ENCODE measurements at places on chromosomes 11 and 22. TPM values are rescaled to one million over a fixed set of nuclear protein-coding genes. Genes with fewer than 3 reads are reported as not detected.

GRCh38 chr11:1260023-1260501 is 37.2 kb downstream of the MUC5B start:
- no peaks in the 10 kb centered on the region for H3K36me3 ChIP-seq
- H3K4me1 ChIP-seq = peaks cover 16% of the 10 kb centered on the region
- DNase-seq = no peak
- H3K27me3 ChIP-seq = no peaks in the 10 kb centered on the region
- H3K4me3 ChIP-seq = no peak overlapping the region

- H3K4me1 ChIP-seq = no peaks in the 10 kb centered on the region
- peaks cover 17% of the 10 kb centered on the region for H3K27me3 ChIP-seq
- no peak overlapping the region for H3K27ac ChIP-seq
- no peak for DNase-seq
Observed at GRCh38 chr11:2248762-2249161, 21.6 kb downstream of the ASCL2 start.

TNNI2 gene
- not detected for total RNA-seq

GRCh38 chr22:47084226-47084625 is 321.8 kb downstream of the TBC1D22A start:
- H3K4me3 ChIP-seq = no peak overlapping the region
- H3K4me1 ChIP-seq = no peaks in the 10 kb centered on the region
- no peaks in the 10 kb centered on the region for H3K27me3 ChIP-seq
- DNase-seq = no peak

GRCh38 chr11:36241497-36241896 is 47.7 kb downstream of the COMMD9 start:
- H3K36me3 ChIP-seq = no peaks in the 10 kb centered on the region
- H3K4me3 ChIP-seq = no peak overlapping the region
- H3K4me1 ChIP-seq = no peaks in the 10 kb centered on the region
- DNase-seq = no peak

GRCh38 chr11:120399307-120399706 is 63.1 kb downstream of the ARHGEF12 start:
- no peaks in the 10 kb centered on the region for H3K27me3 ChIP-seq
- H3K4me3 ChIP-seq = no peak overlapping the region
- no peak overlapping the region for H3K27ac ChIP-seq
- no peak for DNase-seq
- H3K36me3 ChIP-seq = no peaks in the 10 kb centered on the region
- peaks cover 41% of the 10 kb centered on the region for H3K4me1 ChIP-seq

GRCh38 chr11:57235761-57236703 is 1.0 kb downstream of the APLNR start:
- peaks cover 56% of the 10 kb centered on the region for H3K27me3 ChIP-seq
- peaks cover 5% of the 10 kb centered on the region for H3K4me1 ChIP-seq
- H3K27ac ChIP-seq = no peak overlapping the region
- H3K36me3 ChIP-seq = no peaks in the 10 kb centered on the region
- peak overlapping the region; percentile 16 for H3K4me3 ChIP-seq

B4GALNT4 gene
- 6.3 TPM for total RNA-seq

TMA7B gene
- total RNA-seq = not detected

DNA sequence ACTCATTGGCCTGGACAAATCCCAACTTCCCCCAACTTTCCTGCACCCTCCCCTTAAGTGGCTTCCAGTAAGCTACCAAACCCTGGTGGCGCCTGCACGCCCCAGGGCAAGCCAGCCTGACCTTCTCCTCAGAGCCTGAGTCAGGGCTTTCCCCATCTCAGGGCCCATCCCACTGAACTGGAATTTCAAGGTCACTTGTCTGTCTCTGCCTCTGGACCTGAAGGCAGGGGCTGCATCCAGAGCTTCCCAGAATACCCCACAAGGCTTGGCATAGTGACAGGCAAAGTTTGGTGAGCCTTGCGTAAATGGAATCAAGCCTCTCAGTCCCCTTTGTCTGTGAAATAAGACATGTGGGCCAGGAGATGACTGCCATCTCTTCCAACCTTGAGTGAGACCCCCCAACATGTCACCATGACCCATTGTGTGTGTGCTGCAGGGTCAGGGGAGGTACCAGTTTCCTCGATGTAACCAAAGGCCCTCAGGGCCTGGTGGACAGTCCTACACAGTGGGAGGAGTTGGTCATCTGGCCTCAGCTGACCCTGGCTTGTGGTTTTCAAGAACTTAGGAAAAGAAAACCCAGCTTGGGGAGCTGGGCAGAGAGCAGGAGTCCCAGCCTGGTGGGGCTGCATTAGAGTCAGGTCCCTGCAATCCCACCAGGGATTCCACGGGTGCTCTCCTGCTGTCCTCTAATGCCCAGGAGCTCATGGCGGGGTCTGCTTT is 8.9 kb downstream of the ALX4 start:
- no peak overlapping the region for H3K4me3 ChIP-seq
- H3K36me3 ChIP-seq = no peaks in the 10 kb centered on the region
- DNase-seq = no peak

- no peaks in the 10 kb centered on the region for H3K4me1 ChIP-seq
- peak; percentile 88 for DNase-seq
- no peaks in the 10 kb centered on the region for H3K36me3 ChIP-seq
- no peak overlapping the region for H3K4me3 ChIP-seq
- H3K27me3 ChIP-seq = no peaks in the 10 kb centered on the region
Observed at GRCh38 chr11:17631702-17632365, 84.8 kb downstream of the OTOG start.

- no peaks in the 10 kb centered on the region for H3K36me3 ChIP-seq
- DNase-seq = peak; percentile 70
- H3K27me3 ChIP-seq = no peaks in the 10 kb centered on the region
- H3K4me1 ChIP-seq = no peaks in the 10 kb centered on the region
Observed at GRCh38 chr22:22815397-22816170, 72.0 kb upstream of the IGLL5 start.

GRCh38 chr11:22454461-22455090 is 116.4 kb downstream of the SLC17A6 start:
- no peaks in the 10 kb centered on the region for H3K27me3 ChIP-seq
- H3K36me3 ChIP-seq = no peaks in the 10 kb centered on the region
- no peaks in the 10 kb centered on the region for H3K4me1 ChIP-seq
- H3K4me3 ChIP-seq = no peak overlapping the region

DNA sequence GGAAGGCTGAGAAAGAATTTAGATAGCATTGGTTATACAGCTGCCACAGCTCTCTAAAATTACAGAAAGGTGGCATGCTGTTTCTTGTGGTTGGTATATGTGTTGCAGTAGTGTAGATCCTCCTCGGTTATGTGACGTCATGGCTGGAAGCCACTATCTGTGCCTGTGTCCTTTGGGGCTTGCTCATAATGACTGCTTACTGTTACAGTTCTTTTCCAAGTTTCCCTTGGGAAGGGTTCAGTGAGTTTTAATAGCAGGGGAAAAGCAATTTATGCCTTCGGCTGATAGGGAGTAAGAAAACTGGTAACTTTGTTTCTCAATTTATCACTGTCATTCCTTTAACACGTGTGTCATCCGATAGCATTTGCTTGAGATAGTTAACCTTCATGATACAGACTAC is 47.2 kb downstream of the POLD3 start:
- H3K27ac ChIP-seq = no peak overlapping the region
- DNase-seq = no peak
- H3K4me1 ChIP-seq = peaks cover 79% of the 10 kb centered on the region
- H3K36me3 ChIP-seq = peaks cover 38% of the 10 kb centered on the region

DNA sequence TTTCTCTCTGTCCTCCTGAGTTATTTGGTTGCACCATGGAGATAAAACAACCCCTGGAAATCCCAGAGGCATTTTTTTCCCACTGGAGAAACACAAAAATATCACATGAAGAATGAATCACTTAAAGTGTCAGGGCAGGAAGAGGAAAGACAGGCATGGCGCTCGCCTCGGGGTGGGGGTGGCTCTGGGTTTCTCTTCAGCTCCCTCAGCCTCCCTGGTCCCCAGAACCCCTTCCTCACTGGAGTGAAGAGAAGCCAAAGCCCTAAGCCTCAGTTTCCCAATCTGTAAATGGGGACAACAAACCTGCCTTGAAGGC is 938 bp downstream of the SHISAL1 start:
- no peaks in the 10 kb centered on the region for H3K36me3 ChIP-seq
- H3K27ac ChIP-seq = peak overlapping the region; percentile 85
- H3K4me1 ChIP-seq = peaks cover 83% of the 10 kb centered on the region
- DNase-seq = no peak
- no peaks in the 10 kb centered on the region for H3K27me3 ChIP-seq

DNA sequence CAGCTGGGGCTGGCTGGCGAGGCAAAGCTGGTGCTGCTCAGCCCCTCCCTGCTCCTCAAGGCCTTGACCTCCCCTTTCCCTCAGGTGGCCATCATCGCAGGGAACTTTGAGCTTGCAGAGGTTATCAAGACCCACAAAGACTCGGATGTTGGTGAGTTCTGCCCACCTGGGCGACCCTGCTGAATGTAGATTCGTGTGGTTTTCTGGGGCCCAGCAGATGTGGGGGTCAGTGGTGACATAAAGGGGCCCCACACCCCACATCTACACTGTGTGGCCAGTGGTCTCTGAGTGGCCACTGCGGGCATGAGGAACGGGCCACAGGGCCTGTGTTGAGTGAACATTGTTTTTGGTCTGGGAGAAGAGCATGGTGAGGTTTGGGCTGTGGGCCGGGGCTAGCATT is 11.9 kb downstream of the SHANK3 start:
- no peak for DNase-seq
- H3K27ac ChIP-seq = no peak overlapping the region
- no peaks in the 10 kb centered on the region for H3K27me3 ChIP-seq
- peaks cover 19% of the 10 kb centered on the region for H3K36me3 ChIP-seq
- no peak overlapping the region for H3K4me3 ChIP-seq
- H3K4me1 ChIP-seq = peaks cover 5% of the 10 kb centered on the region

DNA sequence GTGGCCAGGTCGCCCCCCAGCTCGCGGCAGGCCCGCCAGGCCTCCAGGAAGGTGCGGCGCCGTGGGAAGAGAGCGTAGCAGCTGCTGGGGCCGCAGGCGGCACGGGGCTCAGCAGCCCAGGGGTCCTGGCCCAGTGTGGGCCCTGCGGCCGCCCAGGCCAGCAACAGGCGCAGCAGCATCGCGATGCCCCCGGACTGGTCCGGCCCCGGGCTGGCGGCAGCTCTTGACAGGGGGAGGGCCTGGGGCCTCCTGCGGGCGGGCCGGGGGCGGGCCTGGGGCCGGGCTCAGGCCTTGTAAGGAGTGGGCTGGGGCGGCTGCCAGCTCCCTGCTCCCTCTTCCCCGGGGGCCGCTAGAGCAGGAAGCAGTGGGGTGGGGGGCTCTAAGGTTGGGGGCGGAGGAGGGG is at the start of gene CD248:
Gene CD248, minus strand, starts transcription at position 196 of the 403 bp plus-strand sequence. Its CDS starts 17 bp downstream, at position 179.
- H3K4me3 ChIP-seq = peak within 1 kb of the TSS; percentile 59
- no peak for DNase-seq
- H3K27ac ChIP-seq = peak within 1 kb of the TSS; percentile 89
- H3K36me3 ChIP-seq = no peaks in the 10 kb centered on the region
- H3K4me1 ChIP-seq = peaks cover 75% of the 10 kb centered on the region

BATF2 gene
- 0.42 TPM for total RNA-seq

NLRP14 gene
- not detected for total RNA-seq

- H3K36me3 ChIP-seq = no peaks in the 10 kb centered on the region
- no peak overlapping the region for H3K4me3 ChIP-seq
- DNase-seq = no peak
- no peaks in the 10 kb centered on the region for H3K4me1 ChIP-seq
- H3K27ac ChIP-seq = no peak overlapping the region
- peaks cover 6% of the 10 kb centered on the region for H3K27me3 ChIP-seq
Observed at GRCh38 chr11:131392528-131393255, 22.3 kb downstream of the NTM start.

KIF18A gene
- total RNA-seq = 0.33 TPM

DNA sequence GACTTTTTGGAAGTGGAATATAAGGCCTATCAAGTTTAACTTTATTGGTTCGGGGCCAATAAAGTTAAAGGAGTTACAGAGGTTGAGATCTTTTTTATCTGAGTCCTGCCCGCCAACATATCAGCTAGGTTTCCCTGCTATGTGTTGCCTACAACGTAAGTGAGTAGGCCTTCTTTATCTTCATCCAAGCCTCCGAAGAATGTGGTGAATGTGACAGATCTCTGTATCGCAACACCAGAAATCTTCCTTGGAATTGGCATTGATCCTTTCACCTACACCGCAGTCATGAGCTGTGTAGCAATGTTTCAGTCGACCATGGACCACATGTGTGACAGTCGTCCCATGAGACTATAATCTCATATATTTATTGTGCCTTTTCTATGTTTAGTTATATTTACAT is 37.3 kb upstream of the CADM1 start:
- no peaks in the 10 kb centered on the region for H3K4me1 ChIP-seq
- no peak overlapping the region for H3K4me3 ChIP-seq
- no peaks in the 10 kb centered on the region for H3K36me3 ChIP-seq
- H3K27ac ChIP-seq = no peak overlapping the region
- no peaks in the 10 kb centered on the region for H3K27me3 ChIP-seq
- no peak for DNase-seq

- no peak for DNase-seq
- no peaks in the 10 kb centered on the region for H3K27me3 ChIP-seq
- H3K4me3 ChIP-seq = peak overlapping the region; percentile 83
- peaks cover 31% of the 10 kb centered on the region for H3K4me1 ChIP-seq
Observed at GRCh38 chr11:11841116-11841722, 553 bp upstream of the USP47 start.

DNA sequence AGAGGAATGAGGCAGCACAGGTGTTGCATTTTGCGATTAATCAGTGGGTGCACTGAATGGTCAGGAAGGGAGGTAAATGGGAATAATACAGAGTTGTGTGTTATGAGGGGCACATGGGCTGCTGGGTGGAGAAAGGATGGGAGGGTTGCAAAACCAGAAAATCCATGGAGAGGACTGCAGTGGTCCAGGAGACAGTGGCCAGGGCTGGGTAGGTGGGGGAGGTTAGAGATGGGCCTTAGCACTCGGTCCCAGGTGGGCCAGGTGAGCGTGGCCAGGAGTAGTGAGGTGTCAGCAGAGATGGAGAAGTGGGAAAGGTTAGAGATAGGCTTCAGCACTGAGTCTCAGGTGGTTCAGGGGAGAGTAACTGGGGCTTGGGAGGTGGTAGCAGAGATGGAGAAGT is 399.1 kb upstream of the LARGE1 start:
- H3K27ac ChIP-seq = no peak overlapping the region
- no peaks in the 10 kb centered on the region for H3K4me1 ChIP-seq
- DNase-seq = peak; percentile 68
- no peak overlapping the region for H3K4me3 ChIP-seq
- H3K36me3 ChIP-seq = no peaks in the 10 kb centered on the region
- no peaks in the 10 kb centered on the region for H3K27me3 ChIP-seq

- no peak for DNase-seq
- H3K36me3 ChIP-seq = no peaks in the 10 kb centered on the region
- H3K4me3 ChIP-seq = no peak overlapping the region
- H3K4me1 ChIP-seq = peaks cover 25% of the 10 kb centered on the region
Observed at GRCh38 chr11:15886866-15887265, 469.5 kb downstream of the SOX6 start.

GRCh38 chr22:50269970-50270665 is at the start of gene MAPK11:
Gene MAPK11 (minus strand): TSS chr22:50270380. CDS start chr22:50270292, 88 bp downstream.
- H3K36me3 ChIP-seq = peaks cover 4% of the 10 kb centered on the region
- H3K27ac ChIP-seq = peak within 1 kb of the TSS; percentile 65
- H3K4me1 ChIP-seq = peaks cover 61% of the 10 kb centered on the region
- no peak for DNase-seq
- H3K27me3 ChIP-seq = no peaks in the 10 kb centered on the region
- H3K4me3 ChIP-seq = peak within 1 kb of the TSS; percentile 58

GGTLC3 gene
- total RNA-seq = not detected

DNA sequence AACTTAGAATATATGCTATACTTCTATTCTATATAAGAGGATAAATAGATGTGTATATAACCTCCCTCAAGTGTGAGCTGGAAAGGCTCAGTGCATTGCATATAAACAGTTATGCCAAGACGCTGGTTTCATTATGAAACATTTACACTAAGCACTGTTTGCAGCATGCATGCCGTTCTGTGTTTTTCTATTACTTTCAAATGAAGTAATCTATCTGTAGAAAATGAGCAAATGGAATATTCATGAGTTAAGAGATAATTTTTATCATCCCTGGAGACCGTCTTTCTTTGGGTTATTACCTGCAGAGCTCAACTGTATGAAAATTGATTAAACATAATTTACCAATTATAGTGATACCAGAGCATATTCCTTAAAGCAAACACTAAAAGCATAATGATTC is 925.7 kb upstream of the CCDC90B start:
- no peaks in the 10 kb centered on the region for H3K4me1 ChIP-seq
- H3K4me3 ChIP-seq = no peak overlapping the region
- H3K36me3 ChIP-seq = no peaks in the 10 kb centered on the region
- no peaks in the 10 kb centered on the region for H3K27me3 ChIP-seq
- no peak for DNase-seq
